ENCODE measurements at places on chromosomes 5 and 9. TPM values are rescaled to one million over a fixed set of nuclear protein-coding genes. Genes with fewer than 3 reads are reported as not detected.

- DNase-seq: no peak
These were observed 234.4 kb upstream of the MPDZ start for GRCh38 chr9:13513716-13514444.

DNA sequence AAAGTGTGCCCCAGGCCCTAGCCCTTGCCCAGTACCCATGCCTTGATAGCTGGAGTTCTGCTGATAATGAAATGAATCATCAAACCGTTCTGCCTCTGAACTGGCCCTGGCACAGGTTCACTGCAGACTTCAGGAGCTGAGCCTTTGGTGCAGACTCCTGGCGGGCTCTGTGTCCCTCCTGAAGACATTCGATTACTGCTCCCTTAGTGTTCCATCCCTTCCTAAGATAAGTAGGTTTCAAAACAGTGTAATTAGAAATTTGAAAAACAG lies 97.2 kb downstream of the MVB12B start:
- no peak for DNase-seq

- no peak for DNase-seq
These were observed 1399.8 kb downstream of the PTPRD start for GRCh38 chr9:9212963-9213362.

DNA sequence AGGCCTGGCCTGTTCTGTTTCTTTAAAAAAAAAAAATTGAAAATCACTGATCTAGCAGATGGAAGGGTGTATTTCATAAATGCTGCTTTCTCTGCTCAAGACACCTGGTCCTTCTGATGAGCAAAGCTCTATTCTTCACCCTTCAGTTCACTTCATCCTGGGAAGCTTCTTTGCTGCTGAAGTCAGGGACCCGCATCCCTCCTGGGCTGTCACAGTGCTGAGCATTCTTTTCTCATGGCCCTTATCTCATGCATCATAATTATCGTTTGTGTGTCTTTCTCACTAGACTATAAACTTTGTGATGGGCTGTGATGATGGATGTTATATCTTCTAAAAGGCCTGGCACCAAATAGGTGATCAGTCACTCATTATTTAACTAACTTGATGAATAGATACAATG lies 461.0 kb downstream of the GADD45G start:
- no peak for DNase-seq

GRCh38 chr5:78005021-78005785 lies 229.1 kb upstream of the TBCA start:
- DNase-seq: no peak

DNA sequence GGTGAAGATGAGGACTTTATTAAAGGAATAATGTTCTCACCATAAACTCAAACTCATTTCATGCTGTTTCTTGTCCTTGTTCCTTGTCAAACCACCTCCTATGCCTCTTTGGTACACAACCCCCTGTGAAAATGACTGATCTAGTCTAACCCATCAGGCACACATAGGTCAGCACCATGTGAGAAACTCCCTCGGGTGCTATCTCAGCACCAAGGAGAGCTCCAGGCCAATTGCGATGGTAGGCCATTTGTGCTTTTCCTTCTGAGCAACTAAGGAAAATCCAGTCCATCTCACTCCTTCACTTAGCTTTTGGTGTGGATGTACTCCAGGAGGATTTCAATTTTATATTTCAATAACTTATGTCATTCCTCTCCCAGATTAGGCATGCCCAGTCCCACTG lies 199.8 kb downstream of the ZNF608 start:
- DNase-seq: peak; percentile 27

DNA sequence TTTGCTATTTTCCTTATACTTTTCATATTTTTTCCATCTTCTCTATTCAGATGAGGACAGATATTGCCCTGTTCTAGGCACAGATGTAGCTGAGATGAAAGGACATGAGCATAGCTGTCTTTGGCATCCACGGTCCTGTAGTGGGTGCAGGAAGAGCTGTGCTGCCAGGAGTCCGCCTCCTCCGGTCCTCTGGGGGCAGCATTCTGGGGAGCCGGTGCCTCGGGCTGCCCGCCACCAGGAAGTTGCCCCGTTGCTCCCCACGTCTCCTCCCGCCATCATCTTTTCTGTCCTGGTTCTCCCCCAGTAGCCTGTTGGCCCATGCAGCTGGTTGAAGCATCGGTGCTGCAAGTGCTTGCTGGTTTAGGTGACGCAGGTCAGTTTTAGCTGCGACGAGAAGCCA lies 170.0 kb upstream of the IRX4 start:
- DNase-seq: no peak

DNA sequence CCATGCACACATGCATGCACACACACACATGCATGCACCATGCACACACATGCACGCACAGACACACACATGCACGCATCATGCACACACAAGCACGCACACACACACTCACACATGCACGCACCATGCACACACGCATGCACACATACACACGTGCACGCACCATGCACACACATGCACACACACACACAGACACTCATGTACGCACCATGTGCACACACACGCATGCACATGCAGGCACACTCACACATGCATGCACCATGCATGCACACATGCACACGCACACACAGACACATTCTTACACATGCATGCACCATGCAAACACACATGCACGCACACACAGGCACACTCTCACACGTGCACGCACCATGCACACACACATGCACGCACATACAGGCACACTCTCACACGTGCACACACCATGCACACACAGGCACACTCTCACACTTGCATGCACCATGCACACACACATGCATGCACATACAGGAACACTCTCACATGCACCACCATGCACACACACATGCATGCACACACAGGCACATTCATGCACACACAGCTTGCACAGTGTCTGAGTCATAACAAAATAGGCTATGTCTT lies 117.5 kb downstream of the TENT4A start:
- DNase-seq: no peak

DNA sequence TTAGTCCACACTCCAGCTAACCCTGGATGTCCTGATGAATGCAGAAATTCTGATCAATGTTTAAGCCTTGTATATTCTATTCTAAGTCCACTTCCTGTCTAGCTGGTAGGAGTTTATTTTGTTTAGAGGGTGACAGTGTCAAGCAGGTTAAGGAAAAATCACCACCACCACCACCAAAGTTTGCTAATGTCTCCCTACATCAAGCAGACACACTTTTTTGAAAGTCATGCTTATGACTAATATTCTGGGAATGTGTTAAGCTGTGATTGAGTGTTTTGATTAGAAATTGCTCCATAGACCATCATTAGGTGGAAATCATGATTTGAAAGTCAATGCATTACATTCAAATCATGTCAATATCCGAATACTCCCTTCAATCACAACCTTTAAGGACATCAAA lies 1530.1 kb downstream of the MAT2B start:
- DNase-seq: no peak

GRCh38 chr9:129761293-129761900 lies 8.6 kb upstream of the PTGES start:
- DNase-seq: no peak

- no peak for DNase-seq
These were observed 35.7 kb downstream of the NACC2 start for GRCh38 chr9:136059321-136059791.

DNA sequence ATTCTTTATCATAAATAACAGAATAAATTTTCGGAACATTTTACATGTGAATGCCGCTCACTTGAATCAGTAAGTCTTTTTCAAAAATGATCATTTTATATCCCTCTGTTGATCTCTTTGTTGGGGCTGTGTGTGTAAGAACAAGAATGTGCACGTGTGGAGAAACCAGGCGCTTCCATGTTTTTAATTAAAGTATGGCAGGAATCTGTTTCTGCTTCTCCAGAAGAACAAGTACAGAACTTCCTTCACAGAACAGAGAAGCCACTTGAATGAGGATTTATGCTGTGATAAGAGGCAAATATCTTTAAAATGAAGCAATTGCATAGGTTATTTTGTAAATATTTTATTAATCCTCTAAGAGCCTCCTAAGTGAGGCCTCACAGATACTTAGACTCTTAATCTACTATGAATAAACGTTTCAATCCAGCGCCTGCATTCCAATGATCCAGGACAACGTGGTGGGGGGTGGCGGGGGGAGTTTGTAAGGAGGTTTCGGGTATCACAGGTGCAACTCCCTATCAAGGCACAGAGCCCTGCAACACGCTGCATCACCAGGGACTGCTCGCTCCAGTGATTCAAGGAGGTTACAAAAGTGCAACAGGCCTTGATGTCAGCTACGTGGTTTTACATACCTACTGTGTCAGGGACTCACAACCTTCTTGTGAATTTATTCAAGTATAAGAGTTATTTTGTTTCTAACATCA lies 409.2 kb downstream of the BNC2 start:
- no peak for DNase-seq

GRCh38 chr5:86542532-86542931 lies 75.2 kb upstream of the COX7C start:
- DNase-seq: no peak

GRCh38 chr9:132293145-132293721 lies 61.6 kb downstream of the SETX start:
- DNase-seq: no peak

- no peak for DNase-seq
These were observed 336.7 kb downstream of the CCDC171 start for GRCh38 chr9:15889555-15889954.

The PIGO gene
- total RNA-seq: 31.5 TPM

The PCSK1 gene
- total RNA-seq: 2.0 TPM

The ISL1 gene
- total RNA-seq: 9.7 TPM

The BNC2 gene
- total RNA-seq: 1.0 TPM

The PAEP gene
- total RNA-seq: not detected

The ZNF782 gene
- total RNA-seq: 11.8 TPM

The FLT4 gene
- 2.0 TPM for total RNA-seq
